Activated CD4-positive, alpha-beta T cell treated with anti-CD3 and anti-CD28 coated beads, Interleukin-2, amount 50 U/mL, for 4 hours (primary cell): ENCODE measurements at places on chromosomes 5 and 9.

- DNase-seq, result no peak
Measured at GRCh38 chr5:9239071-9239470, 306.8 kb downstream of the SEMA5A start.

GRCh38 chr5:116554764-116555163 is 19.9 kb downstream of the SEMA6A start:
- DNase-seq, result no peak

GRCh38 chr9:22049411-22049810 is 40.3 kb upstream of the CDKN2B start:
- DNase-seq, result no peak

GRCh38 chr9:70422371-70423043 is 8.1 kb upstream of the KLF9 start:
- DNase-seq, result no peak

GRCh38 chr5:167773668-167774301 is 517.7 kb upstream of the WWC1 start:
- DNase-seq, result no peak

DNA sequence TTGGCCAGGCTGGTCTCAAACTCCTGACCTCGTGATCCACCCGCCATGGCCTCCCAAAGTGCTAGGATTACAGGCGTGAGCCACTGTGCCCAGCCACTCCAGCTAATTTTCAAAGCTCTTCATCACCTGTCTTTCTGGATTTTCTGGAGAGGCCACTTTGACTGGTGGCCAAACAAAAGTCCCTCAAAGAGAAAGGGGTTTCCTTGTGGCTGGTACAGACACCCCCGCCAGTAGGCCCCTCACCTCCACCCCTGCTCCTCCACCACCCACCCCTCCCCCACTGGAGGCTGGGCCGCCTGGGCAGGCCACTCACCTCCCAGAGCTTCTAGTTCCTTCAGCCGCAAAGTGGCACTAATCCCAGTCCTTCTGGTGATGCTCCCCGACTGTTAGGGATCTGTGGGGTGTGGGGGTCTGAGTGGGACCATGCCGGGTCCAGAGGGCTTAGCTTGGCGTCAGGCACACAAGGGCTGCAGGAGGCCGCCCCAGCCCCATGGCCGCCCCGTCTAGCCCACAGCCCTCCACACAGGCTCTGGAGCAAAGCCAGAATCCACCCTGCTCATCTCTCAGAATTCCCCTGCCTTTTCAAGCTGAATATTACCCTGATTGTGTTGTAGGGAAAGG is 182.0 kb upstream of the IER5L start:
- DNase-seq, result no peak

DNA sequence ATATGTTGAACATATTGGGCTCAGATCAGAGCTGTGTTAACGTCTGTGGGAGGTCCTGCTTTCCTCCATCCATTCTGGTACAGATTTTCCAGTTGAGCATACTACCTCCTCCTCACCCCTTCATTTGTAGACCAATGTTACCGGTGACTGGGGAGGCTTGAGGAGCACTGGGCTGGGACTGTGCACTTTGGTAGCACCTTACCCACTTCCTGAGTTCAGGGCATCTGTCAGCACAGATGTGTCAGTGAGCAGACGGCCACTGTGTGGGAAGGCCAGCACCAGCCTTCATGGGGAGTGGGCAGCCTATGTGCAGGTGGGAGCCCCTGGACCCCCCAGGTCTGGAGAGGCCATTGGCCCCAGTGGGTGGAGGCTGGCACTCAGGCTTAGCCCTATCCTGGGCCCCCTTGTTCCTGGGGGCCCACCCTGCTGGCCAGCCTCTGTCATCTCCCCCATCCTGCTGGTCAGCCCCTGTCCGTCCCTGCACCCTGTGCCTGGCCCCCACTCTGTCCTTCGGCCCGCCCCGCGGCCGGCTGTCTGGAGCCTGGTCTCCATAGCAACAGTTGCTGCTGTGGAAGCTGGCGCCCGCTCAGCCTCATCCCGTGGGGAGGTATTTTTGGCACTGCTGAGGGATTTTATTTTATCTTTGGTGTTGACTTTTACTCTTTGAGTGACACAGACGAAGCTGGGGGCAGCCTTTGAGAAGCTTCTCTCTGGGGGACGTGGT is 21.3 kb downstream of the WNK2 start:
- DNase-seq, result no peak

DNA sequence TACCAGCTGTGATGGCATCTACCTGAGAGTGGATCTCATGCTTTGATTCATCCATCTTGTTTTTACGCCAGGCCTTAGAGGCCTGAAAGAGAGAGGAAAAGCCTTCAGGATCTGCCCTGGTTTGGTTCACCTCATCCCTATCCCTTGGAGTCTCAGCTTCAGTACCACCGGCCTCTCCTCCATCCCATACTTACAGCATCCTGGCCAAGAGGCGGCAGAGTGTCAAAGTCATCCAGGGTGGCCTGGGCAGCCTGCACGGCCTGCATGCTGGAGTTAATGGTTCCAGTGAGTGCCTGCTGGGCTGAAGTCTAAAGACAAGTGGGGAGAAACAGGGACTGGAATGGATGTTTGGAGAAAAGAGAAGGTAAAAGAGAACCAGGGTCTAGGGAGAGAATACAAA is 12.4 kb downstream of the TLN1 start:
- no peak for DNase-seq
